Activated CD8-positive, alpha-beta memory T cell treated with anti-CD3 and anti-CD28 coated beads, Interleukin-2, amount 10 ng/mL, durations not matched to agents 7 days and 5 days (primary cell): ENCODE measurements at places on chromosomes 7 and 10. TPM values are rescaled to one million over a fixed set of nuclear protein-coding genes. Genes with fewer than 3 reads are reported as not detected.

- no peaks in the 10 kb centered on the region for H3K27me3 ChIP-seq
- H3K4me1 ChIP-seq, result no peaks in the 10 kb centered on the region
These were observed 93.6 kb downstream of the HGF start for GRCh38 chr7:81676105-81676811.

GRCh38 chr7:125857606-125858005 is 928.0 kb upstream of the POT1 start:
- H3K27me3 ChIP-seq, result no peaks in the 10 kb centered on the region
- no peak overlapping the region for H3K27ac ChIP-seq
- no peaks in the 10 kb centered on the region for H3K36me3 ChIP-seq
- no peaks in the 10 kb centered on the region for H3K4me1 ChIP-seq

DNA sequence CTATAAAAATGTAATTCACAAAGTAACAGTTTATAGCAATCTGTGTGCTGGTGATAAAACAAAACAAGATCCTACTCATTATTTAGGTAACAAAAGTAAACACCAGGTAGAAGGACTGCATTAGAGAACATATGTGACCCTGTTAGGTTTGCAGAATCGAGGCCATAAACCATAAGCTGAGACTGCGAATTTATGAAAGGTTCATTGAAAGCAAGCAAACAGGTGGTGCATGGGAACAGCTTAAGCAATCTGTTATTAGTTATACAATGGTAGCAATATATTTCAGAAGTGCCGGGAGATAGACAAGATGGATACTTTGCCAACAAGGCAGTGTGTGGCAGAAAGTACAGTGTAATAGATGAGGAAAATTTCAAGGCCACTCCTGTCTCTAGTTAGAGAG is 23.5 kb upstream of the FAM133B start:
- H3K27ac ChIP-seq, result peak overlapping the region; percentile 5
- no peaks in the 10 kb centered on the region for H3K27me3 ChIP-seq
- H3K4me3 ChIP-seq, result no peak overlapping the region
- peaks cover 38% of the 10 kb centered on the region for H3K36me3 ChIP-seq

DNA sequence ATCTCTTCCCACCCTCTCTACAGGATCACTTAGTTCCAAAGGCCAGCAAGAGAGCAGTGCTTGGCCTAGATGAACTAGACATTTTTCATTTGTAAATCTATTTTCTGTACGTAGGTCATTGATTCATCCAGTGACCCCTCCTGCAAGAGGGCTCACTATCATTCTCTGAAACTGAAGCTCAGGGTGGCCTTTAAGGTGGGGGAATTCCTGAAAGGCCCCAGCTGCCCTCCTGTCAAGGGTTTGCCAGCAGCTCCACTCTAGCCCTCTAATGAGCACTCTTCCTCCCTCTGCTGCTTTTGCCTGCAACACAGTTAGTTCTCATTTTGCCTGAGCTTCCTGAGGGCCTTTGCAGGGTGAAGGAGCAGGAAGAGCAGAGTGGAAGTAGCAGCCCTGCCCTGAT is 41.2 kb downstream of the LRRC18 start:
- no peaks in the 10 kb centered on the region for H3K4me1 ChIP-seq
- H3K27ac ChIP-seq, result no peak overlapping the region
- no peak overlapping the region for H3K4me3 ChIP-seq

DNA sequence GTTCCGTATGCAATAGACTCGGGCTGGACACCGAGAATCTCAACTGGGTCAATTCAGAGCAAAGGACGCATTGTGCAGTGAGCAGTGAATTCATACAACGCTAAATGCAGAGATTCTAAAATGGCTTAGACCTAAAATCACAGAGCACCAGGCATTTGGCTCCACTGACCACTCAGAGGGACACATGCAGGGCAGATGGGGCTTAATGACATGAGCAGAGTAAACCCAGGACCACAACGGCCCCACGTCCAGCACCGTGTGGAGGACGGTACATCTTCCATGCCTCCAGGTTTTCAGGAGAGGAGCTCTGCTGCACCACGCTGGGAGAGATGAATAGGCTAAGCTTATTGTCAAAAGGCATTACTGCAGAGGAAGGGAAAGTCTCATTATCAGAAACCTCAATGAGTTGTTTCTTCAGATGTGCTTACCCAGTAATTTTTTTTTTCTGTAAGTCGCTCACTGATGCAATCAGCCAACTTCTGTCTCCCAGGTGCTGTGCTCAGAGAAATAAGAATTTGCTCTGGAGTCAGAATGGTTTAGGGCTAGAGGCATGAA is 555.0 kb downstream of the PTPRN2 start:
- no peaks in the 10 kb centered on the region for H3K27me3 ChIP-seq
- DNase-seq, result no peak
- no peaks in the 10 kb centered on the region for H3K4me1 ChIP-seq
- no peak overlapping the region for H3K4me3 ChIP-seq
- no peaks in the 10 kb centered on the region for H3K36me3 ChIP-seq
- no peak overlapping the region for H3K27ac ChIP-seq

DNA sequence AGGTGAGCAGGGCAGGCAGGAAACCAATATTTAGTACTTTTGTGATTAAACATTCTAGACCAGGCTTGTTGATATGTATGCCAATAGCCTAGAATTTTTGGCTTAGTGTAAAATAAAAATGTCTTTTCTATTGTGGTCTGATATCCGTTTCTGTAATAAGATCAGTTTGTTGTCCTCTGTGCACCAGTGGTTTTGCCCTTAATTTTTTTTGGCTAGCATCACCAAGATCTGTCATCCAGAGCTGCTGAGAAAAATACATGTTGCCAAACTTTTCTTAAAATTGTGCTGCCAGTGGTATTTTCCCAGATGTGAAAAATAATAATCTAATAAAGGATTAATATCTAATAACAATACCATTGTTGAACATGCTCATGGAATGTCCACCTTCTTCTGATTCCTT is 115.6 kb downstream of the TWIST1 start:
- no peaks in the 10 kb centered on the region for H3K4me1 ChIP-seq
- no peaks in the 10 kb centered on the region for H3K27me3 ChIP-seq
- no peak overlapping the region for H3K27ac ChIP-seq
- no peaks in the 10 kb centered on the region for H3K36me3 ChIP-seq
- DNase-seq, result no peak

GRCh38 chr10:107409522-107409921 is 245.0 kb upstream of the SORCS1 start:
- no peak overlapping the region for H3K27ac ChIP-seq
- H3K4me1 ChIP-seq, result no peaks in the 10 kb centered on the region
- no peaks in the 10 kb centered on the region for H3K27me3 ChIP-seq
- H3K36me3 ChIP-seq, result no peaks in the 10 kb centered on the region
- H3K4me3 ChIP-seq, result no peak overlapping the region
- DNase-seq, result no peak

- no peak overlapping the region for H3K27ac ChIP-seq
- H3K4me3 ChIP-seq, result no peak overlapping the region
- H3K27me3 ChIP-seq, result no peaks in the 10 kb centered on the region
- H3K4me1 ChIP-seq, result peaks cover 64% of the 10 kb centered on the region
- DNase-seq, result no peak
These were observed 44.0 kb downstream of the ZNRF2 start for GRCh38 chr7:30328381-30328780.

DNA sequence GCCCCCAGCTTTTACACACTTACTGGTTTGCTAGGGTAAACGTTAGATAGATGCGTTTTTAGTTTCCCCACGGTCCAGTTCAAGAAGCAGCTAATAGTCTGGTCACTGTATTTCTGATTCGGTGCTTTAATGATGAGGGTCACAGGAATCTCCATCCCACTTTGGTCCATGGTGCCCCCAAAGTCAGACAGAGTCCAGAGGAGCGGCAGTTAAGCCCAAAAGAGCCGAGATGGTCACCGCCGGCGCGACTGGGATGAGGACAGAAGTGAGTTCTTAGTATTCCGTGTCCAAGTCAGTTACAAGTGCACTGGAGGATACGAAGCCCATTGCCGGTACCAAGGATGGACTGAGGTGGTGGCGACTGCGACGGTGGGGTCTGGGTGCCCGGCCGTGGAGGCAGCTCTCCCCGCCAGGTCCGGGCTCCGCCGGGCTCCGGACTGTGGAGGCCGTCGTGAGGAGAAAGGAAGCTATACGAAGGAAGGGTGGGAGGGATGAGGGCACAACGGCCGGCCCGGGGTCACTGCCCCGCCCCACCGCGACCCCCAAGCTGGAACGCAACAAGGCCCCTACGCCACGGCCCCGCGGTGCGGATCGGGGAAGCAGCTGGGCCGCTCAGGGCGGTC is 663 bp downstream of the HERPUD2 start:
- H3K27me3 ChIP-seq, result no peaks in the 10 kb centered on the region
- peak; percentile 60 for DNase-seq
- H3K4me1 ChIP-seq, result peaks cover 34% of the 10 kb centered on the region
- H3K36me3 ChIP-seq, result peaks cover 36% of the 10 kb centered on the region
- peak overlapping the region; percentile 93 for H3K27ac ChIP-seq

GRCh38 chr10:110893559-110894179 is 21.9 kb downstream of the PDCD4 start:
- H3K4me1 ChIP-seq, result peaks cover 14% of the 10 kb centered on the region
- no peak for DNase-seq
- no peak overlapping the region for H3K4me3 ChIP-seq

GRCh38 chr7:77903597-77903996 is 105.0 kb downstream of the PHTF2 start:
- no peak for DNase-seq
- no peak overlapping the region for H3K27ac ChIP-seq
- H3K27me3 ChIP-seq, result no peaks in the 10 kb centered on the region
- H3K4me3 ChIP-seq, result no peak overlapping the region
- H3K4me1 ChIP-seq, result peaks cover 2% of the 10 kb centered on the region

DNA sequence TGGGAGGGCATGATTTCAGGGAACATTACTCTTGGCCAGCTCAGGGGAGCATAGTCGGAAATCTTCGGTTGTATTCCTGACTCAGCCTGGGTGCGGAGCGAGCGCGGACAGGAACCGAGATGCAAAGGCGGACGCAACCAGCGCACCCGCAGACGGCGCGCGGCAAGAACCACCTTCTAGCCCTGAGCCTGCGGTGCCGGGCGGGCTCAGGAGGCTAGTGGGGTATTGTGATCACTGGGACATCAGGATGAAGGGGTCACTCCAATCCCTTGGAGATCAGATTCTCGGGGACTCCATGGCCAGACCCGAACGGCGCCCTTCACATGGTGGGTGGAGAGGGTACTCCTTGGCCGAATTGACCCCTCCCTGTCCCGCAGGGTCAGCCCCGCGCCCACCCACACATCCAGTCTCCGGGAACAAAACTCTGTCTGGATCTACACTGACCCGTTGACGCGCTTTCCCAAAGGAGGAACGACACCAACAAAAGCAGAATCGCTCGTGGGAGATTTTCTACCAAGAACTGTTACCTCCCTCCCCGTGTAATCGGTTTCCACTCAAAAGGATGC is 730.5 kb downstream of the ZWINT start:
- no peak overlapping the region for H3K4me3 ChIP-seq
- peaks cover 2% of the 10 kb centered on the region for H3K4me1 ChIP-seq
- no peak for DNase-seq
- peak overlapping the region; percentile 28 for H3K27ac ChIP-seq
- H3K36me3 ChIP-seq, result no peaks in the 10 kb centered on the region

DNA sequence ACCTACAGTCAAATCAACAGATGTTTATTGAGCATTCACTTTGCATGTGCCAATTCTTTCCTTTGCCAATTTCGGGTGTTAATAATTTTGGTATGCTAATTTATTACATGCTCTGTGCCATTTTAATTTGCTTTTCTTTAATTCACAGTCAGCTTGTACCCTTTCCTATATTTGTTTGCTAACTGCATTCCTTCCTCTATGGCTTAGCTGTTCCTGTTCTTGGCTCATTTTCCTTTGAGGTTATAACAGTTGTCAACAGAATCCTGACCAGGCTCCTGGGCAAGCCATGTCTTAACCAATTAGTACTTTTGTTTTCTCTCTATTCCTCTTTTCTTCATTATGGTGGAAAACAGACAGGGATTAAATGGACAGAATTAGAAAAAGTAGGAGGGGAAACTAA is 73.6 kb upstream of the RPA3 start:
- no peak overlapping the region for H3K27ac ChIP-seq
- H3K27me3 ChIP-seq, result no peaks in the 10 kb centered on the region
- H3K4me3 ChIP-seq, result no peak overlapping the region
- no peak for DNase-seq
- H3K4me1 ChIP-seq, result peaks cover 26% of the 10 kb centered on the region

- H3K4me1 ChIP-seq, result peaks cover 34% of the 10 kb centered on the region
- H3K4me3 ChIP-seq, result no peak overlapping the region
- H3K36me3 ChIP-seq, result peaks cover 64% of the 10 kb centered on the region
- no peak for DNase-seq
These were observed 9.6 kb downstream of the SMC3 start for GRCh38 chr10:110577056-110577455.

DNA sequence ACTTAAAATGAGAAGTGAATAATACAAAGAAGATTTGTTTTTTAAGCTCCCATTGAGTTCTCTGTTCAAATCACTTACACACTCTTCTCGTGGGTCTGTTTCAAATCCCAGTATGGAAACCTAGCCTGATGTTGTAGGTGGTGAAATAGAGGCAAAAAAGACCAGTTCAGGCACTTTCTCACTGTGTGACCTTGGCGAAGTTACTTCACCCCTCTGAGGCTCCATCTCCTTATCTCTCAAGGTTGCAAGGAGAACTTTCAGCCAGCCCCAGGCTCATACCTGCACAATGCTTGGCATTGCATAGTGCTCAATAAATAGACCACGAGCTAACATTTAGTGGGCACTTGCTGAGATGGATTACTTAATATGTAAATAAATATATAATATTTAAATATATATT is 90.1 kb downstream of the PRLHR start:
- H3K27me3 ChIP-seq, result peaks cover 18% of the 10 kb centered on the region
- no peak overlapping the region for H3K27ac ChIP-seq
- H3K4me3 ChIP-seq, result no peak overlapping the region
- H3K36me3 ChIP-seq, result no peaks in the 10 kb centered on the region

DNA sequence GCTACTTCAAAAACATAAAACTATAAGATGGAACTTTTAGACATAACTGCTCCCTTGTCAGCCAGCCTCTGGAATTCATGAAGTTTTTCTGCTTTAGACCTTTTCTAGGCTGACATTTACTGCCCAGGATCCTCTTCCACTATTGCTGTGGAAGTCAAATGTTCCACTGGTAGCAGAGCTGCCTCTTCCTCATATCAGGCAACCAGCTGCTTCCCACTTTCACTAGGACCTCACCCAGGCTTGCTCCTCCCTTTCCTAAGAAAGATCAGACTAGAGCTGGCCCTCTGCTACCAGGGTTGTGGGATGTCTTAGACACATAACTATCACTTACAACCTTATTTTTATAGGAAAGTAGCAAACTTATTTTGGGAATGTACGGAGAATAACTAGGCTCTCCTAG is 121.5 kb downstream of the CTTNBP2 start:
- no peak overlapping the region for H3K27ac ChIP-seq
- no peak overlapping the region for H3K4me3 ChIP-seq
- no peaks in the 10 kb centered on the region for H3K36me3 ChIP-seq
- DNase-seq, result no peak
- no peaks in the 10 kb centered on the region for H3K4me1 ChIP-seq
- H3K27me3 ChIP-seq, result no peaks in the 10 kb centered on the region

TMEM196 gene
- not detected for total RNA-seq

EGR2 gene
- total RNA-seq, result 4.7 TPM

CDHR1 gene
- 0.37 TPM for total RNA-seq

NAT16 gene
- not detected for total RNA-seq

LRIT1 gene
- not detected for total RNA-seq

BMPER gene
- not detected for total RNA-seq

CYTH3 gene
- total RNA-seq, result 0.73 TPM

PKD2L1 gene
- not detected for total RNA-seq

HOXA6 gene
- not detected for total RNA-seq

ZNF117 gene
- 4.9 TPM for total RNA-seq

WDFY4 gene
- total RNA-seq, result not detected

ACBD7 gene
- total RNA-seq, result 1.5 TPM

ADRA2A gene
- total RNA-seq, result not detected
